ENCODE measurements at places on chromosomes 7 and 10. TPM values are rescaled to one million over a fixed set of nuclear protein-coding genes. Genes with fewer than 3 reads are reported as not detected.

DNA sequence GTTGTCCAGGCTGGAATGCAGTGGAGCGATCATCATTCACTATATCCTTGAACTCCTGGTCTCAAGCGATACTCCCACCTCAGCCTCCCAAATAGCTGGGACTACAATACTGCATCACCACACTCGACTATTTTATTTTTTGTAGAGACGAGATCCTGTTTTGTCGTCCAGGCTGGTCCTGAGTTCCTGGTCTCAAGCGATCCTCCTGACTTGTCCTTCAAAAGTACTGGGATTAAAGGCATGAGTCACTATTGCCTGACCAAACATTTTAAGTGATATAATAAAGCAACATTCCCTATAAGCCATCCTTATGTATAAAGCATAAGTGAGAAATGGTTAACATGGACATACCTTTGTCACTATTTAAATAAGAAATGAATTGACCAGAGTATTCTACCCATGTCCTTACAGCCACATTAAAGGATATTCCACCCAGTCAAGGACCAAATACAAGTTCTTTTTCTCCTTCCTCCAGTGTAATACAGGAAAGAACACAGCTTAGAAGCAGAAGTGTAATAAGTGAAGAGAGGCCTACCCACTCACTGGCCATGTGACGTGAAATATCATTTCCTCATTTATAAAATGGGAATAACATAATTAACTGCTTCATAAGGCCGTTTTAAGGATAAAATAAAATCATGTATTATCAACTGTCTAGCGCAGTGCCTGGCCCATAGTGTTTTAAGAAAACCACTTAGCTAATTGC is 82.0 kb downstream of the DOCK4 start:
- DNase-seq, result no peak

DNA sequence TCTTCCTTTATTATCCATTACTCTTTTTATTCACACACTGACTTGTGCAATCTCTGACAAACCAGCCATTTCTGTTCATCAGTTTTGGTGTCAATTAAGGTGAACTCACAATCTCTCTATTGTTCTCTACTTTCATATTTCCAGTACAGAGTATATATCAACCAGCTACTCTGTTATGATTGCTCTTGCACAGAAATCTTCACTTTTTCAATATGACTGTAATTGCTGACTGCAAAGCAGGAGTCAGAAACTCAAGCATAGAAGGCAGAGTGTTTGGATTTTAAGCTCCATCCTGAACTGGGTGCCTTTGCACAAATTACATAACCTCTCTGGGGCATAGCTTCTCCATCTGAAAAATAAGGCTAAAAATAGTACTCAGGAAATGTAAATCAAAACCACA is 1042.0 kb downstream of the GRM8 start:
- no peak for DNase-seq

DNA sequence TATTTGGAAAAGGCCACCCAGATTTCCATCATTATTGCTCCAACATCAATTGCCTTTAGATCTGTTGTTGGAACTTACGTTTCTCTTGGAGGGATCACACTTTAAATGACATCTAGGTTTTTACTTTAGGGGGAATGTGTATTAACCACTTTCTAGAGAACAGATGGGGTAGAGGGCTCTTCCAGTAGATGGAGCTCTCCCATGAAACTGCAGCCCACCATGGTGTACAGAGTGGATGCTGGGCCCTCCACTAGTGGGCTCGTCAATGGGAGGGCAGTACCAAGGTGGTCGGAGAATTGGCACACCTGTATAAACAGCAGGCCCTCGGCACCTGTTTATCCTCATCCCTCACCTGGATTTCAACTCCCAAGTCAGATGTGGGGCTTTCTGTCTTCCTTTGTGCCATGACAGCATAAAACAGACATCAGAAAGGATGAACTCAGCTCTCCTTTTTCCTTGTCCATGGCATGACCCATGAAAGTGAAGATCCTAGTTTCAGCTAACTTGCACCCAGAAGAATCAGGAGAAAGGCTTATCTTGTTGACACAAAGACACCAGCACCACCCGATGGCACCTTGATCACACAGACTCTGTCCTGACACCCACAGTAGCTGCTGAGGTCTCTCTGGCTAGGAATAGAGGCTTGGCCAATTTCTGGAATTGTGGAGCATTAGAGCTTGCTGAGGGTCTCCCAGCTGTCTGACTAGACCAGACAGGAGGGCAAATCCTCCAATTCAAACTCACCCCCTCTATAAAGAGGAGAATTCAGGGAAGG is 150.5 kb downstream of the CYP26A1 start:
- no peak for DNase-seq

The CYP2W1 gene
- 1.6 TPM for total RNA-seq

DNA sequence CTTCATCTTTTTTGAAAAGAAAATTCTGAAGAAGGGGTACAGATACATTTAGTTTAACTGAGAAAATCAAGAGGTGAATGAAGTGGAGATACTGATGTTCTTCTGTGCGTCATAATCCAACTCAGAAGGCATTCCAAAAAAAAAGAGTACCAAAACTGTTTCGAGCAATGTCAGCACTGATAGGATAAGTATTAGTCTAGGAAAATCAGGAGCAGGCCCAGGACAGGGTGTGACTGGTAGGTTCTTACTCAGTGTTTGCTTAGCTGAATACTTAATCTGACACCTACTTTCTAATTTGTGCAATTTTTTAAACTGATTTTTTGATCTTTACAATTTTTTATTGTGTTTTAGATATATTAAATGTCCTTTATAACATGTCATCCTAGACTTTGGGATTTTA is 4.3 kb downstream of the BZW2 start:
- DNase-seq, result no peak

The DNAJC12 gene
- total RNA-seq, result 5.1 TPM

The CALCR gene
- 0.62 TPM for total RNA-seq

- peak; percentile 67 for DNase-seq
Measured at GRCh38 chr7:24981171-24981951, 1.4 kb upstream of the OSBPL3 start.

DNA sequence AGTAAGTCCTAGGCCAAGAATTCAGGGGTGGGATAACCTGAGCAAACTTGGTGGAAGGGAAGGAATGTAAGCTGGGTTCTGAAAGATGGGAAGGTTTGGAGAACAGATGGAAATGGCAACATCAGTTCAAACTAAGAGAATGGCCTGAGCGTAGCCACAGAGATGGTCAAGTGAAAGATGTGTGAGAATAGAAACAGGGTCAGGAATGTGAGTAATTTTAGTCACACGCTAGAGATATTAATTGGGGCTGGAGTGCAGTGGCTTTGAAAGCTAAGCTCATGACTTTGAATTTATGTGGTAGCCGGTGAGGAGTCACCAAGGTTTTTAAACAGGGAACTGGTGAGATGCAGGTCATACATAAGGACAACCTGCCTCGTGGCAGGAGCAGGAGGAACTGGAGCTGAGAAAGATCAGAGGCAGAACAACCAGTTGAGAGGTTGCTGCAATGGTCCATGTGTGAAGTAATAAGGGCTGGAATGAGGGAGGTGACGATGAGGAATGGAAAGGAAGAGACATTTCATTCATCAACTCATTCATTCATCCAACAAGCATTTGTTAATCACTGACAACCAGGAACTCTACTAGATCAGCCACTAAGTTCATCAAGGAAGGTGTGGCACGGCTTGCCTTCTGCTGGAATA is 12.9 kb upstream of the SORBS1 start:
- no peak for DNase-seq

GRCh38 chr10:103941801-103942200 is 23.8 kb upstream of the STN1 start:
- DNase-seq, result no peak

The RAPGEF5 gene
- total RNA-seq, result 62.8 TPM

DNA sequence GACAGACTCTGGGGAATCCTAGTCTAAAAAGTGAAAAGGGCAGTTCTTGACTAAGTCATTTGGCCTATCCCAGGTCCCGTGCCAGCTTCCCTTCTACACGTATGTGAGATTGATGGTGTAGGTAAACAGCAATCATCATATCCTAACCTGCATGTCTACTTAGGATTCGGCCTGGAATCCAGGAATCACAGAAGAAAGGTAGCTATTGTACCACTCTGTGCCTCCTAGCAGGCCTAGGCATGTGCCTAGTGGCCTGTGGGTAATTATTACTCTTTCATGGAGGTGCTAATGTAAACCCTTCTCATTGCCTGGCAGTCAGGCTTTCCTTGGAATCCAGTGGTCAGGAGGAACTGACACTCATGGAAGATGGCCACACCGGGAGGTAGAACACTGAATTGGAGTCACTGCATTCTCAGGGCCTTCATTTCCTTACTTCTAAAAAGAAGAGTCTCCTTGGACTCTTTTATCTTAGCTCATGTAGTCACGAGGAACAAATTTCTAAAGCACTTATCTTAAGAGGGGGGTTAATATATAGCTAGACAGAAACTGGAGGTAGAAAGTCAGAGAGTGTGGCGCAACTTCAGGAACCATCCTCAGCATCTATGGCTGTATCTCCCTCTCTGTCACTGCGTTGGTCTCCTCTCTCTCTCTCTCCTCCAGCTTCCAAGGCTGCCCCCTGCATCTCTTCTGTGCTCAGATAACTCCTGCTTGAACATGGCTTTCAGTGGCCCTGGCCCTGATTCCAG is 122.5 kb downstream of the C1GALT1 start:
- no peak for DNase-seq

GRCh38 chr7:108402865-108403264 is 53.4 kb downstream of the NRCAM start:
- DNase-seq, result no peak

- DNase-seq, result no peak
Measured at GRCh38 chr10:73625004-73625883, 16.0 kb downstream of the MYOZ1 start.

The SPAG6 gene
- 0.31 TPM for total RNA-seq

- no peak for DNase-seq
Measured at GRCh38 chr7:124201768-124202349, 169.0 kb upstream of the TMEM229A start.

- DNase-seq, result no peak
Measured at GRCh38 chr10:61286686-61287085, 166.5 kb downstream of the TMEM26 start.

DNA sequence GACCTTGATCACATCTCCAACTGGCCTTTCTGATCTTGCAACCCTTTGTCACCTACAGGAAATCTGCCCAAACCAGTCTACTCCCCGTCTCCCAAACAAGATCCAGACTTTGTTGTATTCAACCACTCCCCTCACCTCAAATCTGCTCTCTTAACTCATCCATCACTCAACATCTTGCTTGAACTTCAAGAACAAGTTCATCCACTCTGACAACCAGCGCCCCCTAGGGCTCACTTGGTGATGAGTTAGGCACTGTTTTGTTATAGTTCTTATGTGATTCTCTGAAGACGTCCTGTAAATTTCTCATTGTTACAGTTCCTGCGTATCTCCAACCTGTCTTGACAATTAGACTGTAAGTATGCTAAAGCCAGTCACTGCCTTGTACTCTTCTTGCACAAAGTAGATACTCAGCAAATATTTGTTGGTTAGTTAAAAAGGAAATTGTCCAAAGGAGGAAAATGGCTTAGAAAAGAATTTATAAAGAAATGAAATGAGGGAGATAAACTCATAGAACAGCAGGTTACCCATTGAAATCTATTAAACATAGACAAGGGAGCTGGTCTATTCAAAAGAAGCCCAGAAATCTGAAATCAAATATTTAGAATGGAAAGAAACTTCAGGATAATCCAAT is 5.3 kb downstream of the FRMD4A start:
- no peak for DNase-seq

GRCh38 chr10:31745612-31746376 is 182.8 kb downstream of the ARHGAP12 start:
- DNase-seq, result no peak

- no peak for DNase-seq
Measured at GRCh38 chr7:23700046-23700445, 10.0 kb upstream of the STK31 start.

DNA sequence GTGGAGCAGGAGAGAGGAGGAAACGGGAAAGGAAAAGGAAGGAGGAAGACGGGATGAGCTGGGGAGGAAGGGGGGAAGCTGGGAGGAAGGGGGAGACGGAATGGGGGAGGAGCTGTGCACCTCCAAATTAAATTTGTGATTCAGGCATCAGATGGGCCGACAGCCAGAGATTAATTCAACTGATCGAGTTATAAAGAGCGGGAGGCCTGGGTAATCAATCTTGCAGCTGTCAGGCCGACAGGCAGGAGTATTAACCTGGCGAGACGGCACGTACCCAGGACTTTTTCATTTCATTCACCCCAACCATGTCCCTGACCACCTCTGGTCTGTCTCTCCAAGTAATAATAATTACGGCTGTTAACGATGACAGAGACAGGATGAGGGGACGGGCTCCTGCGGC is 26.2 kb downstream of the KAZALD1 start:
- no peak for DNase-seq

GRCh38 chr7:115941703-115942268 is 88.8 kb downstream of the TFEC start:
- no peak for DNase-seq

DNA sequence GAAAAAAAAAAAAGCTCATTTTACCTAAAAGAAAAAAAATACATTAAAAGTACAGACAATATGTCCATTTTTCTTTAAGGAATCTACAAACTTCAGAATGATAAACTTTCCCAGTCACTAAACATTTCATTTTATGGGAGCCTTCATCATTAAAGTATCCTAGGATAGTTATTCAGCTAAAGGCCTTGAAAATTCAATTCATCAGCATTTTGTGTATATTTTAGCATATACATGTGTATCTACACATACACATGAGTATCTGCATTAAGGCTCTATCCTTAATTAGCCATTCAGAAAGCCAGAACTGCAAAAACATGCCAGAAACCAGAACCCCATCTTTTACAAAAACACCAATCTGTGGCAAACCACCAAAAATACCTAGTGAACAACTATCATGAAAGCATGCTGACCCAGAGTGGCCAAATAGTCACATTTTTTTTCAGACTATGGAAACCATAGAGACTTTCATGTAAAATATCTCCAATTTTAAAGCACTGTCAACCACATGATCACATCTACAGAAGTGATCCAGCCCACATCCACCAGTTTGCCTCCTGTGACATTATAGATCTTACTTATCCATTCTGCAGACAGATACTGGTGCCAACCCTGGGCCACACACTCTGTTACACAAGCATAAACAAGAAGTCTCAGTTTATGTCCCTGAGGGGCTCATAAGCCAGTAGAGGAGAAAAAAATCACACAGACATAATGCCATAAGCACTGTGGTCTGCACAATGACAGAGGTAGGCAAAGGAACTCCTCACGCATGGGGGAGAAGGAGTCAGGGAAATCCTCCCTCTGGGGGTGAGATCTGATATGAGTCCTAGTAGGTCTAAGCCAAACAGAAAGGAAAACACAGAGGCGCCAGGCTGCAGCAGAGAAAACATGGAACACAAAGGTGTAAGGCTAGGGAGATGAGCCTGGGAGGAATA is 79.2 kb downstream of the SRPK2 start:
- DNase-seq, result no peak

Measured in sciatic nerve (tissue), 2 donors.